AG10803 (cell line): ENCODE measurements at places on chromosomes 12 and 14.

DNA sequence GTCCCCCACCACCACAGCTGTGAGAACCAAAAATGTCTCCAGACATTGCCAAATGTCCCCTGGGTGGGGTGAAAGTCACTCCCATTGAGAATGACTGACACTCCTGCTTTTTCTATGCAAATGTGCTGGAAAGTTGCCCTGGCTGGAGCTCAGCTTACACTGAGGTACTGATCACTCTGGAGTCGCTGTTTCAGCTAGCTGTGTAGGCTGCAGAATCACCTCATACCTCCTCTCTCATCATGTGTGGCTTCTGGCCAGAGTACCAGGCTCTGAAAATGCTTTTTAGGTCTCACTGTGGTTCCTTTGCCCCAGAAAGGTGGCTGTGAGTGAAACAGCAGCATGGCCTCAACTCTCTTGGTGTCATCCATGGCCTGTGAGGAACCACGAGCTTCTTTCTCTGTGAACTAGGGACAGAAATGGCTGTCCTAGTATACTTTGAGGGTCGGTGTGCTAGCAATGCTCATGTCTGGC lies 414.4 kb downstream of the DPF3 start:
- no peak for DNase-seq

GRCh38 chr14:99733211-99733539 lies 49.1 kb downstream of the CYP46A1 start:
- DNase-seq, result no peak

- peak; percentile 89 for DNase-seq
Observed at GRCh38 chr14:99274346-99275221, 2.6 kb upstream of the BCL11B start.

DNA sequence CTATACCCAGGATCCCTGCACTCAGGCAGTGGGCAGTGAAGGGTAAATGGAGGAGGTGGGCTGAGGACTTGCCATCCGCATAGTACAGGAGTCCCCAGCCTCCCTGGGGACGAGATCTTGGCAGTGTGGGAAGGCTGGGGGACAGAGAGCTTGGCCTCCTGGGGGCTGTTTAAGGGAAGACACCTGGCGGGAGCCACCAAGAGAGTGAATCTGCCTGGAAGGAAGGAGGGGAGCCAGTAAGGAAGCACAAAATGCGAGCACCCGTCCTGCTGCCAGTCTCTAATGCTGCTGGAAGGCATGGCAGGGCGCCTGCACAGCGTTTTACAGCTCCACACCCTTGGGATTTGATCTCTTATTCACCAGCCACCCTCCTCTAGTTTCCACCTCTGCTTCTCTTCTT lies 7.4 kb upstream of the KRT2 start:
- DNase-seq, result no peak

DNA sequence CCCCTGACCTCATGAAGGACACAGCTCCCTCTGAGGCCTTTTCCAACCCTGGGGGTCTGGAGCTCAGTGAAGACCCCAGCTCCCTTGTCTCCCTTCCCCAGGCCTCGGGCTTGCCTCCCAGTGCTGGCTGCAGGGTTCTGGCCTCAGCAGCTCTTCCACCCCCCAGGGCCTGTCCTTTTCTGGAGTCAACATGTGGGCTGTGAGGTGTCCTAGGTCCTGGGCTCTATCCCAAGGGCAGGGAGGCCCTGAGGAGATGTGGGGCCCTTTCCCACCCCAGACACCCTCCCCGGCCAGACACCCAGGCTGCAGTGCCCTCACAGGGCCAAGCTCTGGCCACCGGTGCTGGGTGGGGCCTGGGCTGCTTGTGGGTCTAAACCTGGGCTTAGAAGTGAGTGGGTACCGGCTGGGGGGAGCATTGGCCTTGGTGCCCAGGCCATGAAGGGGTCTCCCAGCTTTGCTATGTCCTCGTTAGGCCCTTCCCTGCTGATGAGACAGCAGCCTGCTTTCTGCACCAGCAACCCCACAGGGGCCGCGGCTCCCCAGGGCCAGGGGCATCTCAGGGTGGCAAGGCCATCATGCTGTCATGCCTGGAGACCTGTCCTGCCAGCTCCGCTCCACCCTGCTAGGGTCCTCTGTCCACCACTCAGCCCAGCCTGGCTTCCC lies 2.7 kb upstream of the CRIP2 start:
- DNase-seq, result no peak

- DNase-seq, result no peak
Observed at GRCh38 chr12:91007531-91008290, 2.9 kb upstream of the EPYC start.

GRCh38 chr12:91991399-91992187 lies 154.1 kb downstream of the BTG1 start:
- DNase-seq, result no peak

DNA sequence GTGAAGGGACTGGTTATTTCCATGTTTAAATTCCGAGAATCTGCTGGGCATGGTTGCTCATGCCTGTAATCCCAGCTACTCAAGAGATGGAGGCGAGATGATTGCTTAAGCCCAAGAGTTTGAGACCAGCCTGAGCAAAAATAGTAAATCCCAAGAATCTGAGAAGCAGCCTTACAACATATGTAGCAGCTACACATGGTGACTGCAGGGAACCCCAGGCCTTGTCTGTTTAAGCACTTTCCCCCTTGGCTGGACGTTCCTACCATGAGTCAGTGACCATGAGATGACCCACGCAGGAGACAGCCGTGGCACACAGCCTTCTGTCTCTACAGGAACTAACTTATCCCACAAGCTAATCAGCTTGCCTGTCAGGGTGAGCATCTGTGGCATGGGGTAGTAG lies 5.5 kb upstream of the SLC24A4 start:
- peak; percentile 54 for DNase-seq

- no peak for DNase-seq
Observed at GRCh38 chr14:67857778-67858350, 38.3 kb downstream of the RAD51B start.

DNA sequence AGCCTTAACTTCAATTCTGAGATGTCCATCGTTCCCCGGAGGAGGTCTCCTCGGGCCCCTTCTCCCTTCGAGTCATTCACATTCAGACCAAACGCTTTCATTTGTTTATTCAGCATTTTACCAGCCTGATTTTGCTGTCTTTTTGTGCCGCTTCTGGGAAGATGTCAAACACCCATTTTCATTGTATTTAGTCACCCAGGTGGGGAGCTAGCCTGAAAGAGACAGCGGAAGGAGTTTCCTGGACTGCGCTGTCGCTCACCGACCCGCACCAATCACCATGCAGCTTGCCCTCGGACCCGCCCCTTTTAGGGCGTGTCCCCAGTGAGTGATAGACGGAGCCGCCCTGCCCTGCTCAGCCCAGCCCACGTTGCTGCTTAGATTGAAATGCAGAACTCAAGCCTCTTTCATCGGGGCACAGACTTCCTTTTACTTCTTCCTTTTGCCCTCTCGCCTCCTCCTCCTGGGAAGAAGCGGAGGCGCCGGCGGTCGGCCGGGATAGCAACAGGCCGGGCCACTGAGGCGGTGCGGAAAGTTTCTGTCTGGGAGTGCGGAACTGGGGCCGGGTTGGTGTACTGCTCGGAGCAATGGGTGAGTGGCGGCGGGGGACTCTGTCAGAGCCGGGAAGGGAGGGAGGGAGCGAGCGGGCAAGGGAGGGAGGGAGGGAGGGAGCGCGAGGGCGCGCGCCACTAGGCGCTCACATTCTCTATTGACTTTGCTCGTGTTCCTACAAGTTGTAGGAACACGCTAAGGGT lies at the start of gene PAX9:
PAX9 (plus strand) TSS at position 355 of the 752 bp plus-strand sequence; CDS start at position 585, 230 bp downstream.
- peak; percentile 80 for DNase-seq

DNA sequence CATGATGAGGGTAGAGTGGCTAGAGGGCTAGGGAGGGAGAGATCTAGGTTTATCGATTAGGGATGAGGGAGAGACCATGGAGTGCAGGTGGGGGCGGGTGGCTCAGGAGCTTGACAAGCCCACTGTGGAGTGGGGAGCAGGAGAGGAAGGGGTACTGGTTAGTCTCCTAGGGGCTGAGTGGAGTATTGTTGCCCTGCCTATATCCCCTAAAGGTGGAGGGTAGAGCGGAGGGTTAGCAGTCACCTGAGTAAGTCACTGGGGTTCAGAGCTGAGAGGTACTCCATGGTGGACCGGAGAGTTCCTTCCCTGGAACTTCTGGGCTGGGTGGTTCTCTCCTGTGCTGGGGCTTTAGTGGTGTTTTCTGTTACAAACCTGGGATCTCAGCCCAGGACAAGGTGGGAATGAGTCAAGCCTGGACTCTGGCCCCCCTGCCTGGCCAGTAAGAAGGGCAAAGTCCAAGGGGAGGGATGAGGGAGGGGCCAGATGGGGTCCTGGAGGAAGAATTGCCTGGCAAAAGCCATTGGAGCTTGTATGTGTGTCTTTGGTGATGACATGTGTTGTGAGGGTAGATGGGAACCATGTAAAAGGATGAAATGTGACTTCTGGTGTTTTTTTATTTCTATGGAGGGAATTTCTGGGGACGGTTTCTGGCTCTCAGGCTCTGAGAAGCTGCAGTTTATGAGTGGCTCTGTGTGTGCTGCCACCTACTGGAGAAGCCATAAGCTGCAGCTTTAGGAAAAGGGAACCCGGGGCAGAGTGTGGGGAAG lies at the start of gene CIDEB:
CIDEB (minus strand) TSS at position 403 of the 767 bp plus-strand sequence; CDS start at position 284, 119 bp downstream.
- peak; percentile 51 for DNase-seq

- no peak for DNase-seq
Observed at GRCh38 chr12:107571492-107571891, 114.1 kb upstream of the PWP1 start.

GRCh38 chr14:63890553-63890952 lies 37.7 kb downstream of the SYNE2 start:
- no peak for DNase-seq
